Fibroblast of skin of scalp (primary cell): ENCODE measurements at places on chromosomes 16 and 17.

GRCh38 chr16:13995194-13995593 lies 75.2 kb downstream of the ERCC4 start:
- no peak for DNase-seq

DNA sequence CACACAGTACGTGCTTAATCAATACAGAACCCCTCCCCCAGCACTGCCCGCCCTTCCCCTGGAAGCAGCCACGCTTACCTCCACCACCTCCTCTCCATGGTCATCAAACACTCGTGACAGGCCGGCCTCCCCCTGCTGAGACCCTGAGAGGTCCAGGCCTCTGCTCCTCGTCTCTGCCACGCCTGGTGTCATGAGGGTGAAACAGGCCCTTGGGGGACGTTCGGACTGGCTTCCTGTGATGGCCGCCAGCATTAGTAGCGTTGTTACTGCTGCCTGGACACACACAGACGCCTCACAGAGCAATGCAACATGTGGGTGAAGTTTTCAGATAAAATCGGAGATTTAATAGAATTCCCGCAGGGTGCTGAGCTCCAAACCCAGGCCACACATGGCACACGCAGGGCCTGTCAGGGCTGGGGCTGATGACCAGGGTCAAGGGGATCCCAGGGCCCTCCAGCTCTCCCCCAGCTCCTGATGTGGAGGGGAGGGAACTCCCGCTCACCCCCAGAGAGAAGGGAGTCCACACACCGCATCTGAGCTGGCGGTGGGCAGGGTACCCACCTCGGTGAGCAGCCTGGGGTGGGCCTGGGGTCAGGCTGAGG lies 15.9 kb upstream of the SLC38A10 start:
- DNase-seq = no peak

DNA sequence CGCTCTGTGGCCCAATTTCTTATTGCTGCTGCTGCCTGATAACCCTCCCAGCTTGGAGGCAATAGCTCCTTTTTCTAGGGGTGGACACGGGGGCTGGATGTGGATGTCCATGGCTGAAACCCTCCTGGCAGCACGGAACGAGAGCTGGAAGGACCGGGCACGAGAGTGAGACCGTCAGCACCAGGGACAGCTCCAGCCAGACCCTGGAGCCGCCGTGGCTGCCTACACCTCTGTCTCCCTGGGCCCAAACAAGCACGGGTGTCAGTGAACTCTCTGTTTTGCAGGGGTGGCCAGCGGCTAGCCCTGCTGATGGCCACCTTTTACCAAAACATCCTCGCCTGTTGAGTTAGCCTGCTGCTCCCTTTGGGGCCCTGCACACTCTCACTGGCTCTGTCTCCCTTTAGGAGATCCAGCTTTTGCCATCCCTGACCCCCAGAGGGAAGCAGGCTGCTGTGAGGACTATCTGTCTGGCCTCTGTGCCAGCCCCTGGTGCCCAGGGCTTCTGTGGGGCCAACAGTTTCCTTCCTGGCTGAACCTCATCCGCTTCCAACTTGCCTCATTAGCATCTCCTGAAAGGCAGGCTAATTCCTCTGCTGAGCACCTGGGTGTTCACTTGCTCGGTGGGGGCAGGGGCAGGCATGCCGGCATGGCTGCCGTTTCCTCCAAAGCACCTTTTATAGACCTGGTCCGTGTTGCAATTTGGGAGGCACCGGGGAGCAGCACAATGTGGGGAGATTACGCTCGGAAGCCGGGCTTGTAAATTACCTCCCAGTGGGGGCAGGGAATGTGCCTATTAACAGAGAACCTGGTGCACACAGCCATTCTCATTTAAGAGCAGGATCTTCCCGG lies 118.1 kb downstream of the ENGASE start:
- DNase-seq = peak; percentile 39

DNA sequence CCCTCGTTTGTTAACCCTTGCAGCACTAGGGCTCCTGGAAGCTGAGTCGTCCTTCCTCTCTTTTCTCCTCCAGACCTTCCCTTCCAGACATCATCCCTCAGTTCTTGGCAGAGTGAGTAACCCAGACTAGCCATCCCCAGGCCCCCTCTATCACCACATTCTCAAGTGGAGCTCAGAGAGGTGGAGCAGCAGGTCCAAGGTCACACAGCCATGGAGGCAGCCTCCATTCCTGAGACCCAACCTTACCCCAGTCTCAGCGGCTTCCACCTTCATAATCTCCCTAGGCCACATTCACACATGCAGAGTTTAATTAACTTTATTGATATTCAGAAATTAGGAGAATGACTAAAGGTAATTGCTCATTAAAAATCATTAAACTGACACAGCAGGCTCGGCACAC lies 3.0 kb downstream of the SEZ6 start:
- no peak for DNase-seq

DNA sequence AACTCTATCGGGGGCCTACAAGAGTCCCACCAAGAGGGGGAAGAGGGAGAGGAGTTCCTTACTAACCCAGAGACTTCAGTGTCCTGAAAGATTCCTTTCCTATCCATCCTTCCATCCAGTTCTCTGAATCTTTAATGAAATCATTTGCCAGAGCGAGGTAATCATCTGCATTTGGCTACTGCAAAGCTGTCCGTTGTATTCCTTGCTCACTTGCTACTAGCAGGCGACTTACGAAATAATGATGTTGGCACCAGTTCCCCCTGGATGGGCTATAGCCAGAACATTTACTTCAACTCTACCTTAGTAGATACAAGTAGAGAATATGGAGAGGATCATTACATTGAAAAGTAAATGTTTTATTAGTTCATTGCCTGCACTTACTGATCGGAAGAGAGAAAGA lies 70.0 kb downstream of the CDK12 start:
- DNase-seq = no peak

DNA sequence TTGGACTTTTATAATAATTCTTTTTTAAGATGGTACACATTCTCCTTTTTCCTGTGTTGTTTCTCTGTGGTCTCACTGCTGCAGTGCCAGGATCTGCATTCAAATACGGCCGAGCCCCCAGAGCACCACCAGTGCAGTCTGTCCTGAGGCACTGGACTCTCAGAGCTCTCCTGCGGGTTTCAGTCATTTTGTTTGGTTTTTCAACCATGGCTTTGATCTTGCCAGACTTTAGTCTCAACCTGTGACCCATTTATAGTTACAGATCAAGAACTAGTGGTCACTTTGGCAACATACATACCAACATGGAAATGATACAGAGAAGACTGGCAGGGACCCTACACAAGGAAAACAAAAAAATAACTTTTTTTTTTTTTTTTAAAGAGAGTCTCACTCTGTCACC lies 177.4 kb downstream of the LGALS9B start:
- no peak for DNase-seq

DNA sequence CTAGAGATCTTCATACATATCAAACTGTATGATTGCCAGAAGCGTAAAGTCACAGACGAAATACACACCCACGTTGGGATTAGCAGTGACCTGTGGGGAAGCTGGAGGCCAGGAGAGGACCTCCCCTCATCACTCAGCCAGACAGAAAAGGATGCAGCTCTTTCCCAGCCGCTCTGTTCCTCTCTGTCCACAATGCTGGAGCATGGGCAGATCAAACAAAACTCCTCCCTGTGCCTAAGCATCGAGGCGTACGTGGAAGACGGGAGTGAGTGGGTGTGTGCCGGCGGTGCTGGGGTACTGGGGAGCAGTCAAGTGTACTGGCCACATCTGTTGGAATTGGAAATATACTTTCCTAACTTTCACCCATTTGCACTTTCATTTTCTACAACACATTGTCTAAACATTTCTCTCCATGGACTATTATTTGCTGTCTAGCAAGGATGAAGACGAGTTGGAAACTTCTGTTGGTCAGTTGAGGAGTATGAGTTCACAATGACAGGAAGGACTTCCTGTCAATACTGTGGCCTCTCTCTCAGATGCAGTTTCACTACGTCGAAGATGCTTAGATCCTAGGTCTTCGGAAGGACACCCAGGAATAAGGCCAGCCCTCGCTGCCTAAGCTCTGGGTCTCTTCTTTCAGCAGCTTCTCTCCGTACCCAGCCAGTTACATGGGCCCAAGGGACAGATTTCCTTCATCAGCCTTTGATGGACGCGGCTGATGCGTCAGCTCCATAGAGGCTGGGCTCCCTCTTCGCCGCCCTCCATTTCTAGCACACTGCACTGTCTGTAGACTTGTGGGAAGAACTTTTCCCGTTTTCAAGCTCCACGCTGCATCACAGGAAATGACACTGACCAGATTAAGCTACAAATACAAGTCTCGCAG lies 30.6 kb upstream of the ENDOV start:
- no peak for DNase-seq

GRCh38 chr17:73798111-73798748 lies 154.0 kb upstream of the SDK2 start:
- peak; percentile 99 for DNase-seq

DNA sequence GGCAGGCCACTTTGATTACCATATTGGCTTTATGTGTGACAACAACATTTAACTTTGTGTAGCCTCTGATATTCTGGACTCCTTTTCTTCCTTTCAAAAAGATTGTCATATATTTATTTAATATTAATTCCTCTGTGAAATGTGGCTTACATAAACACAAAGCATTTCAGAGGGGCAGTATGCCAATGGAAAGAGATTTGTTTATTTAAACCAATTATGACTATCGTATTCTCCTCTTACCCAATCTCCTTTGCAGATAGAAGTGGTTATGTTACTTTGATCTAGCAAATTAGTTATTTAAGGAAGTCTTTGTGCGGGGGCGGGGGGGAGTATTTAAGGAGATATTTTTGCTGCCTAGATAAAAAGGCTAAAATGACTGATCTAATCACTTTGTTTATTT lies 573.7 kb upstream of the KIF2B start:
- no peak for DNase-seq

- DNase-seq = no peak
Measured at GRCh38 chr16:29891525-29892457, 7.6 kb downstream of the SEZ6L2 start.

- no peak for DNase-seq
Measured at GRCh38 chr17:2386400-2387085, 14.3 kb downstream of the MNT start.

GRCh38 chr17:27743281-27743885 lies 56.9 kb downstream of the NOS2 start:
- DNase-seq = no peak

DNA sequence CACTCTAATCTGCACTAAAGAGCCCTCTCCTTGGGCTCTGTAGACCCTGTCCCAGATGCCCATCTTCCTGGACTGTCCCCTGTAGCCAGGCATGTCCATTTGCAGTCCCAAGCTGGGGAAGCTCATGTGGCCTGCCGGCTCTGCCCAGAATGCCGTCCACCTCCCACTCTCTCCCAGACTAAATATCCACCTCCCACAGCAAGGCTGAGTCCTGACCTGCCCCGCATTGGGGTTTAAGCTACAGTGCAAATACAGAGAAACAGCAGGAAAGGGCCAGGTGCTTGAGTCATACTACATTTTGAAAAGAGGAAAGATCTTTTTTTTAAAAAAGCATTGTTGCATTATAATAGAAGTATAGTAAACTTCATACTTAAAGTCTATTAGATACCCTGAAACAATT lies 3.0 kb downstream of the ST6GALNAC2 start:
- no peak for DNase-seq

DNA sequence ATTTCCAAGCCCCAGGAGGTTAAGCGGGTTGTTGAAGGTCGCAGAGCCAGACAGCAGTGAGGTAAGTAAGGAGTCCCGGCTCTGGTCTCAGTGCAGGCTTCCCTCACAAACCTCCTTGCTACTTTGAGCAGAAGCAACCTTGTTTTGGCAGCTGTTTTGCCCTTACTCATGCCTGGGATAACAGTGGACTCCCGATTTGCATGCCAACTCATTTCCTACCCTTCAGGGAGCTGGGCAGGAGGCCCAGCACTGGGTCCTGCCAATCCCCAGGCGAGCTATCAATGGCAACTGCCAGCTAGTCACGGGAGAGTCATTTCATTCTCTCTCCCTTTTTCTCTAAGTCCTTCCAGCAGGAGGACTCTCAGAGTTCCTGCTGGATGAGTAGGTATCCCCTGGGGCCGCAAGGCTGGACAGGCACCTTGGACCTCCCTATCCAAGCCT lies 72.0 kb upstream of the KSR1 start:
- DNase-seq = peak; percentile 92

DNA sequence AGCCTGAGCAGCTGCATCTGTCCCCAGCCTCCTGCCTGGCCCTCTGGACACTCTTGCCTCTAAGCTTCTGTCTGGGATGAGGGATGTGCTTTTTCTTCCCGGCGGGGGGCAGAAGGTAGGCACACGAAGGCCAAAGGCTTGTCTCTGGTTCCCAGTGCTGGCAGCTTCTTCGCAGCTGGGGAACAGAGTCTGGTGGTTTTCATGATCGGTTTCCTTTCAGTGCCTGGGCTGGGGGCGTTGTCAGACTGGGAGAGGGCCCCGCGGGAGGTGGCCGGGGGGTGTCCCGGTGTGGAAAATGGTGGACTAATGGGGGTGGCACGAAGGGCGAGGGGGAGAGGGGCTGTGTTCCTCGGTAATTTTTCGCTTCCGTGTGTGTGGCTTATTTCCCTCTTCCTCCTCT lies 988 bp downstream of the RAP1GAP2 start:
- no peak for DNase-seq

DNA sequence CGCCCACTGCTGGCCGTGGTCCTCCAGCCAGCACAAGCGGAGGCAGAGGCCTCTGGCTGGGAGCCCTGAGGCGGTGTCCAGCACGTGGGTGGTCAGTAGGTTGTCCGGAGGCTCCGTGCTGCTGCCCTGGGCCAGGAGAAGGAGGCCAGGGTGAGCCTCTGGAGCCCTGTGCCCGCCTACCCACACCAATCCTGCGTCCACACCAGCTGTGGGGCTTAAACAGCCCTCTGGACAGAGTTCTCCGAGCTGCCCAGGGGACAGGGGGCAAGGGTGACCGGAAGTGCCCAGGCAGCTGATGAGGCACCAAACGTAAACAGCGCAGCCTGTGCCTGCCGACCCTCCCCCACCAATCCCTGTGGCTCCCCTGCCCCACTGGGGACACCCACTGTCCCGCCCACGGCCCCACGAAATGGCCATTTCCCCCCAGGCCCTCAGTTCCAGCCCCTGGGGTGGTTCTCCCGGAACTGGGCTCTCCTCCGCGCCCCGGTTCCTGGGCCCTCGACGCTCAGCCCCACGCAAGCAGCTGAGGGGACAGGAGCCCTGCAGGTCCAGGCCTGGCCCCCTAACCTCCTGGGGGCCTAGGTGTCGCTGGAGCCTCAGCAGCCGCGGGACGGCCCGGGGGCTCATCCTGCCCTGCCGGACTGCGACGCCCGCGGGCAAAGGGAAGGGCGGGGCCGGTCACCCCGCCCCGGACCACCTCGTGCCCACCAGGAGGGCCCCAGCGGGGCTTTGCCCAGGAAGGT lies 27.9 kb upstream of the DBNDD1 start:
- DNase-seq = peak; percentile 11

- DNase-seq = no peak
Measured at GRCh38 chr17:42908872-42909700, 8.5 kb downstream of the G6PC1 start.

DNA sequence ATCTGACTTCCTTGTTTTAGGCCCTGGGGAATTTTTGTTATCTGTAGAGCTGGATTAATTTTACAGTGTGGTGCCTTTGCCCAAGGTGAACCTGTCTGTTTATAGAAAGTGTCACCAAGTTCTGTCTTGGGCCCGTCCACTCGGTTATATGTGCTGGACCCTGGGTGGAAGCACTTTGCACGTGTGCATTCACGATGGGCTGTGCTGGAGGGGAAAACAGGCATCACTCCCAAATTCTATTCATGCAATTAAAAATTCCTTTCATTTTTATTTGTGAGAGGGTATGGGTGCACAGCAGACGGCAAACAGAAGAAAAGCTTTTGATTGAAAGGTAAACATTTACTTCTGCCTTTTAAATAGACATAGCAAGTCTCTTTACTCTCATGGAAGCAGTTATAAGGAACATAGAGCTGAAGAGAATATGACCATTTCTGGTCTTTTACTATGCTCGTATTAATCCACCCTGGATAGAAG lies 101.2 kb downstream of the WWOX start:
- DNase-seq = no peak

GRCh38 chr17:39576187-39576586 lies 31.5 kb downstream of the NEUROD2 start:
- DNase-seq = peak; percentile 27
